ENCODE measurements at places on chromosomes 2 and 18. TPM values are rescaled to one million over a fixed set of nuclear protein-coding genes. Genes with fewer than 3 reads are reported as not detected.

The FAM124B gene
- total RNA-seq, result 8.2 TPM

The SERPINB3 gene
- not detected for total RNA-seq

The ATP8B1 gene
- 5.7 TPM for total RNA-seq

The NAGK gene
- total RNA-seq, result 49.7 TPM

The COLEC11 gene
- 0.41 TPM for total RNA-seq

The TSGA10 gene
- 16.7 TPM for total RNA-seq

The OSBPL6 gene
- total RNA-seq, result 11.4 TPM

The RIT2 gene
- total RNA-seq, result 29.3 TPM

The LIMS2 gene
- total RNA-seq, result 1.2 TPM

The MSGN1 gene
- total RNA-seq, result not detected

The MROH2A gene
- total RNA-seq, result not detected

The L3MBTL4 gene
- 34.2 TPM for total RNA-seq

The LRRTM4 gene
- total RNA-seq, result 46.1 TPM

The PLGLB2 gene
- total RNA-seq, result 0.41 TPM

The CCDC178 gene
- total RNA-seq, result 2.9 TPM

The CEBPZ gene
- 51.4 TPM for total RNA-seq

DNA sequence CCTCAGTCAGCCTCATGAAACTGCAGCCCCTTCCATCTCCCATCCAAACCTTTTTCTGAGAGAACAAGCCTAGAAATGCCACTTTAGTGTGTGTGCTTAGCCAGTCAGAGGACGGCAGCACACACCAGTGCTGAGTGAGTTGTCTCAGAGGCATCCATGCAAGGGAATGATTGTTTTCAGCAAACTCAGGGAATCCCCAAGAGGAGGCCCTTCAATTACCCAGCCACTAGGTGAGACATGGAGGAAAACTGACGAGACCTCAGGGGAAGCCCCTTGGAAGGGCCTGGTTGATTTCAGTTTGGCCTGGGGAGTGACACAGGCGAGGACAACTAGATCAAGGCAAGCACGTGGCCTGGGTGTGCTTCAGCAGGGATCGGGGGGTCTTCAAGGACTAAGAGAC is 49.7 kb downstream of the APOB start:
- no peak for DNase-seq

DNA sequence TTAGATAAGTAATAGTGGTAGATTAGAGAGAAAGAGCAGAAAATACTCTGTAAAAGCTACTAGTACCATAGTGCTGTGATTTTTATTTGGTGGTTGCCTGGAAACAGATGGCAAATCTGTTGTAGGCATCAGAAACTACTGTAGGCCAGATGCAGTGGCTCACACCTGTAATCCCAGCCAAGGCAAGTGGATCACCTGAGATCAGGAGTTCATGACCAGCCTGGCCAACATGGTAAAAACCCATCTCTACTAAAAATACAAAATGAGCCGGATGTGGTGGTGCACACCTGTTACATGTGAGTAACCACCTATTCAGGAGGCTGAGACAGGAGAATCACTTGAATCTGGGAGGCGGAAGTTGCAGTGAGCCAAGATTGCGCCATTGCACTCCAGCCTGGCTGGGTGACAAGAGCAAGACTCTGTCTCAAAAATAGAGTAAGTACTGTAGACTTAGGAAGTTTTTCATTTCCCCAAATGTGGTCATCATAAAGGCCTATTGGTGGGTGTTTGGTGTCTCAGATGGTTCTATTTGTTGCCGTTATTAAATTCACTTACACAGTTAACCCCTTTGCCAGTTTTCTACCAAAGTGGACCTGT is 79.6 kb downstream of the SPTBN1 start:
- no peak for DNase-seq

- no peak for DNase-seq
Observed at GRCh38 chr2:235988271-235989015, 179.7 kb downstream of the GBX2 start.

GRCh38 chr2:172931918-172932520 is 143.6 kb upstream of the MAP3K20 start:
- peak; percentile 9 for DNase-seq

GRCh38 chr2:73979686-73980085 is 5.0 kb upstream of the TET3 start:
- no peak for DNase-seq

DNA sequence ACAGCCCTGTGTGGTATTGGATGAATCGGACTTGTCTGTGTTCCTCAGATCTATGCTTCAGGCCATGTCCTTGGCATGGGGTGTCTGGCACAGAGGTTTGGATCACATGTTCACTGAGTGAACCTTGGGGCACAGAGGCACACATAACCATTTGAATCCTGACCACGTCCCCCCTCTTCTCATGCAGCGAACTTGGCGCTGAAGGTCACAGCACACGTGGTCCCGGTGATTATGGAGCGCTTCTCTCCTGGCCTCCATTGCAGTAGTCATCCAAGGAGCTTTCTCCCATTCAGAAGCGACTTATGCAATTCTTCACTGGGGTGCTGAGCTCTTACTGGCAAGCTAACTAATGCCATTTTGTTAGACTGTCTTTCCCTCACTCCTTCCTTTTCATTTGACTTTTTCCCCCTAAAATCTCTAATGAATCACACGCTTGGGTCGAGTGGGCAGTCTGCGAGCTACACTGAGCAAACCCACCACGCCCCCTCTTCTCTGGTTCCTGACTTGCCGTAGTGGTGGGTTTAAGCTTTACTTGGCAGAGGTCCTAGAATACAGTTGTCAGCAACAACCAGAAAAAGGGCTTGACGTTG is 59.4 kb downstream of the KCNG2 start:
- DNase-seq, result peak; percentile 69

GRCh38 chr2:150282357-150282756 is 205.1 kb downstream of the RND3 start:
- DNase-seq, result no peak

DNA sequence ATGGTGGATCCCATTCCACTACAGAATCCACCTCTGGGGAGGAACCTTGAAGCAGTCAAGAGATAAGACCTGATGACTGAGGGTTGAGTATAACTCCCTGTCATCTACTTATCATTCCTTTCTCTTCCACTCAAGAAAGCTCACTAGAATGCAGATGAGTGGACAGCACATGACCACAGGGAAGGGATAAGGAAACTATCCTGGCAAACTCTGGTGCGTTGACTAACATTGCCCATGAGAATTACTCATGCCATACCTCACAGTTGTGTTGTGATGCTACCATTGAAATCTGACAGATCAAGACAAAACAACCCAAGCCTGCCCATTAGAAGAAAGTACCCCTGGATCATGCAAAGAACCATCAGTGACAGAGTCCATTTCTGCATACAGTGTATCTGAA is 26.5 kb downstream of the SLC16A14 start:
- DNase-seq, result no peak

GRCh38 chr2:153077311-153077710 is 358.9 kb downstream of the ARL6IP6 start:
- DNase-seq, result no peak

- no peak for DNase-seq
Observed at GRCh38 chr2:200461846-200462710, 47.8 kb downstream of the KCTD18 start.

DNA sequence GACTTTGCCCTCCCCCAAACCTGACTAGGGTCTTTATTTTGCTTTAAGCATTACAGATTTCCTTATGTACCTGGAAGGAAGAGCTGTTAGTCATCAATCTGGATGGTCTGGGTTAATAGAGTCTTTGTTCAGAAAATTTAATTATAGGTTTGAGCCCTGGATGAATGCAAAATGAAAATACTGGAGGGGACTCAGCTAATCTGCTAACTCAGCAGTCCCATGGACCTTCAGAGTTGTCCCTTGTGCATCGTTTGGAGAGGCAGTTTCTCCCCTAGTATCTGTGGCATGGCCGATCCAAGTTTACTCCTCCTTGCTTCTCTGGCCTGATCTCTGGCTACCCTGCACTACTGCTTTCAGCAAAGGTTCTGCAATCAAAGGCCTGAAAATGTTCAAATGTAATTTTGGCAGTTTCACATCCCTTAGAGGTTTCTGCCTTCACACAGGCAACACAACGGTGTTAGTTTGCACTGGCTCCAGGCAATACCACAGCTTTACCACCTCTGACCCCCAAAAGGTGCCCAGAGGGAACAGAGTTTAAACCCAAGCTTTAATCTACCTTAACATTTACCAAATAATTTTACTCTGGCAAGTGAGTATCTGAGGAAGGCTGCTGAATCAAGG is 134.3 kb downstream of the THADA start:
- no peak for DNase-seq

- DNase-seq, result peak; percentile 42
Observed at GRCh38 chr2:180980943-180981911, 822 bp downstream of the UBE2E3 start.

GRCh38 chr2:11998626-11999378 is 252.4 kb downstream of the LPIN1 start:
- no peak for DNase-seq

GRCh38 chr18:13225261-13225660 is 6.7 kb downstream of the LDLRAD4 start:
- no peak for DNase-seq

DNA sequence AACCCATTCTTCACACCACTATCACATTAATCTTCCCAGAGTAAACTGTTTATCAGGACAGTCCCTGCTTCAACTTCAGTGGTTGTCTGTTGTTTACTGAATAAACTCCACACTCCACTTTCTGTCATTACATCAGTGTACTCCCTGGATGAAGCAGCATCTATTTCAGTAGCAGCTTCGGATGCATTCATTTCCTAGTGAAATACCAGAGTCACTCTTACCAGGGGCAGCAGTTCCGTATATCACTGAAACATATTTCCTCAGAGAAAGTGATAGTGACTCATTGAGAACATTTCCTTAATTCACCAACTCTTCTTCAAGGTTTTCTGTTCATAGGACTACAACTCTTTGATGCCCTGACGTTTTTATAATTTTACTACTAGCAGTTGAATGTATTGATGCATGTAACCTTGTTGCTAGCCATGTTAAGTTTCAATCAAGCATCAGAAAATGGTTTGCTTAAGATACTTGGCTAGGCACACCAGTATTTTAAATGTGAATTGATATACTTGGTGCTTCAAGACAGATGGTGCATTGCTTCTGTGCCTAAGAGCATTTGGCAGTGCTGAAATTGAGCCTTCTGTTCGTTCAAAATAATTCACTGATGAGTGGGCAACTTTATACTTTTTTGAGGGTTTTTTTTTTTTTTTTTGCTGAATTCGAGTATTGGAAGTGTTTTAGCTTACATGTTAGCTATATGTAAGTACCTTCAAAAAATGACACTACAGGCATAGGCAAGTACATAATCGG is 92.3 kb downstream of the UBE2E3 start:
- no peak for DNase-seq

DNA sequence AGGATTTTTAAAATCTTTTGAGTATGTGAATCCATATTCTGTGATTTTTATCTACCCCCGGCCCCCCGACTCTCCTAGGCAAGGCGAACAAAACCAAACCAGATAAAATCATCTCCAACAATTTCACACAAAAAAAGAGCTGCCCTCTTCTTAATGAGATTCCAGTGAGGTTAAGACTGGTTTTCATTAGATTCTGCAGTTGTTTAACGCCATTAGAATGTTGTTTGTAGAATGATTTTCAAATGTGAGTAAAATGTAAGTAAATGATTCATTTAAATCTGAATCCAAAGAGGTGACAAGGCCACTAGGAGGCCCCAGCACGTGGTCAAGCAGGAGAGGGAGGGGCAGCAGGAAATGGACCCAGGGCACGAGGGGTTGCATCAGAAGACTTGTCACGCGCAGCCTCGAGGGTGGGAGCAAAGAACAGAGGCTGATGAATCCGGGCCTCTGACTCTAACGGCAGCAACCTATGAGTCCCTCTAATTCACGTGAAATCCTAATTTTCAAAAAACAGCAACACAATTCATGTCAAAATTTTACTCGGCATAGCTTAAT is 24.3 kb upstream of the KLHL29 start:
- DNase-seq, result no peak

- no peak for DNase-seq
Observed at GRCh38 chr2:186645999-186646398, 47.9 kb upstream of the FAM171B start.

DNA sequence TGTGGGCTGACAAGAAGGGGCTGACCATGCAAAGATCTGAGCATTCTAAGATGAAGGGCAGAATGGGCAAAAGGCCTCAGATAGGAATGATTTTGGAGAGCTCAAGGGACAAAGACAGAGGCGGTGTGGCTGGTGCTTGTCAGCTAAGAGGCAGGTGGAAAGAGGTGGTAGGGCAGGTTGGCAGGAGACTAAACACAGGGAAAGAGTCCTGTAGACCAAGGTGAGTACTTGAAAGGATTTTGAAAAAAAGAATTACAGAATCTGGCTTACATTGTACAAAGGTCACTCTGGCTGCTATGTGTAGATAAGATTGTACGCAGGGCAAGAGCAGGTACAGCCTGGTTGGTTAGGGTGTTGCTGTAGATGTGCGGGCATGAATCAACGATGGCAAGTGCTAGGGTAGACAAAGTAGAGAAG is 50.6 kb downstream of the STK39 start:
- no peak for DNase-seq

DNA sequence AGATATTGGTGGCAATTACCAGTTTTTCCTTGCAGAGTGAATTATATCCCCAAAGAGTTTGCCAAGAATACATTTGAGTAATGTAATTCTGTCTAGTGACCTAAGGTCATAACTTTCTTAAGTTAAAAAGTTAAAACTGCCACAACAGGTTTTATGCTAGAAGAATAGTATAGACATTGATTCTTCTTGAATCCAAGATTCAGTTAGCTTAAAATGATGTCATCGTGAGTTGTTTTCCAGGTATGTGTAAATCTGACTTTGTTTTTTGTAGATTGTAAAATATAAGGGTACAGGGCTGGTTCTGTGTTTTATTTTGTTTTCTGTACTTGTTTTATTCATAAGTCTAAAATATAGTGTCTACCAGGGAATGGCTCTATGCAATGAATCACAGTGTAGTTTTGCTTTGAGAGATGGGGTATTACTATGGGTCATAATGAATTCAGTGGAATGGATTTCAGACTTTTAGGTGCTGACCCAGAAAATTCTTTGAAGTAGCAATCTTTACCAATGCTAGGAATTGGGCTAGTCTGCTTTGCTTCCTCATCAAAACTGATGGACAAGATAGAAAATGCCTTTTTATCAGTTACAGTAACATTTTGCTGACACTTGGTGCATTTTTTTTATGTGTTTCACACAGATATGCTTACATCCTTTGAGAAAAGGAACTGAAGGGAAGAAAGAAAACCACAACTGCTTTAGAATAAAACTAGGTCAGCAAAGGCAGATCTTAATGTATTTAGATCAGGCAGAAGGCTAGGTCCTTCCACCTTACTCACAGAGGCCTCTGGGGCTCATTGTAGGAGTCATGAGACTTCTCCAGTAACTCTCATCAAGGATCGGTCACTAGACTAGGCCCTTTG is 20.8 kb upstream of the MGAT5 start:
- DNase-seq, result no peak

GRCh38 chr2:29326926-29327325 is 211.7 kb downstream of the CLIP4 start:
- DNase-seq, result no peak

DNA sequence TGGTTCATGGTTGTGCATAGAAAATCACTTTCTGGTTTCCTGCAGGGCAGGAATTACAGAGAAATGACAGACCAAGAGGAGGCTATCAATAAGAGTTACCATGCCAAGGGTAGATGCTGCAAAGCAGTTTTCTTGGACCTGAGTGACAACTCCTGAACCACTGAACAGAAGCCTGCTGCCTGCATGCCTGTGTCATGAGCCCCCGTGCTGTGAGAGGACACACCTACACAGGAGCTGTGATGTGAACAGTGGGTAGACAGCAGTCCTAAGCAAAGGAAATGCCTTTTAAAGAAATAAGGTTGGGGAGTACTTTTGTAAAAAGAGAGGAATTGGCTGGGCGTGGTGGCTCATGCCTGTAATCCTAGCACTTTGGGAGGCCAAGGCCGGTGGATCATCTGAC is 54.2 kb upstream of the CREB1 start:
- DNase-seq, result no peak

GRCh38 chr2:101843048-101843447 is 145.5 kb downstream of the MAP4K4 start:
- no peak for DNase-seq
